ENCODE measurements at places on chromosomes 11 and 22.

- no peak for DNase-seq
Observed at GRCh38 chr11:65353900-65354264, 669 bp upstream of the TIGD3 start.

DNA sequence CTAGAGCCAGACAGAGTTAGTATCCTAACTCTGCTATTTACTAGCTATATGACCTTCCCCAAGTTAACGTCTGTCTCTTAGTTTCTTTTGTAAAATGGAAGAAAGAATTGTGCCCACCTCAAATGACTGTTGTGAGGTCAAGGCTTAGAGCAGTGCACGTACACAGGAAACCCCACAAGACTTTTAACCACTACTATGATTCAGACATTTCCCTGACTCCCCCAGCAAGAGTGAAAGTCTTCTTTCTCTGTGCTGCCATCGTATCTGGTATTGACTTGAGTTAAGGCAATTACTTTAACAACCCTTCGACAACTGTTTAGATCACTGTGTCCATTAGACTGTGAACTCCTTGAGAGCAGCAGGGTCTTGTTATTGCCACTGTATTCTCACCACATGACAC is 2.6 kb upstream of the OR52W1 start:
- DNase-seq = no peak

DNA sequence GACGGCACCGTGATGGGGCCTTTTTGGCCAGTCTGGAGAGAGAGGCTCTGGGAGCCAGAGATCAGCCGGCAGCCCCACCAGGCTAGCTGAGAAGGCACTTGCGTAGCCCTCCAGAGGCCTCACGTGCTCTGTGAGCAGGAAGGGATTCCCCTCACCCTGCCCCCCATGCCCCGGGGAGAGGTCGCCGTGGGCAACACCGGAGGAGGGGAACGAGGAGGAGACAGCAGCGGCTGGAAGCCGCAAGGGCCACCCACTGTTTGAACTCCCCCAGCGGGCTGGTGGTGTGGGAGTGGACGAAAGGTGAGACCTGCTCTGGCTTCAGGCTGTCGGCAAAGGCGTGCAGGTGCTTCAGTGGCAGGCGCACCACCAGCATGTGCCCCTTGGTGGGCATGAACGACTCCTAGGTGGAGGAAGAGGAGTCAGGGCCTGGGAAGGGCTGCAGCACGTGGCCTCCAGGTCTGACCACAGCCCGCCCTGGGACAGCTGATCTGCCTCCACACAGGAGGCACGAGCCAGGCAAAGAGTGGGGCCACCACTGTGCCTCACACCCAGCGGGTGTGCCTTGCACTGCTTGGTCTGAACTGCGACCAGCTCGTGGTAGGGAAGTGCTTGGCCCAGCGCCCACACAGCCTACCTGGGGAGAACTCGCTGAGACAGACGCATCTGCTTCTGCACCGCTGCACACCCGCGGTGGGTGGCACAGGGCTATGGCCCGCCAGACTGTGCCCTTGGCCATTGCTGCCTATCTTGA is 99.9 kb downstream of the MED15 start:
- no peak for DNase-seq

GRCh38 chr11:100639140-100639539 is 47.9 kb upstream of the ARHGAP42 start:
- DNase-seq = peak; percentile 71

DNA sequence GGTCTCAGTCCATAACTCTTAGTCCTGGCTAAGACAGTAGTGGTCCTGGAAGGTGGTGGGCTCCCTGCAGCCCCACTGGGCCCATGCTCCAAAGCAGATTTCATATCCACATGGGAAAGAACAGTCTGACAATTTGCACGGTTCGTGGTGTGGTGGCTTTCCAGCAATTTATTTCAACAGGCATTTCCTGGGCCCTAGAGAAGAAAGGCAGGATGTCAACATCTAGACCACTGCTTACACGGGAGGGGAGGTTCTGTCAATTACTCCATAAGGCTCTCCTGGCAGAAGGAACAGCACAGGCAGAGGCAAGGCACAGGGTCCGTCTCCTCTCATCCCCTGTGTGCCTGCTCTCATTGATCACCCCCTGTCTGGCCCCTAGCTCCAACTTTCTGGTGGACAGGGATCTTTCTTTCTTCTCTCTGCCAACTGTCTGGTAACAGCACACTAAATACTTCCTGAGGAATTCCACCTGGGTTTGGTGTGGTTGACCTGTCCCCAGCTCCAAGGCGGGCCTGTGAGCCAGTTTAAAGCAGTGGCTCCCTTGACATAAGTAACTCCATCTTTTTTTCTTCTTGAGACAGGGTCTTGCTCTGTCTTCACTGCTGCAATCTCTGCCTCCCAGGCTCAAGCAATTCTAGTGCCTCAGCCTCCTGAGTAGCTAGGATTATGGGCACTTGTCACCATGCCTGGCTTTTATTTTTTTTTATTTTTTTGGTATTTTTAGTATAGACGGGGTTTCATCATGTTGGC is 5.1 kb upstream of the A4GALT start:
- no peak for DNase-seq

DNA sequence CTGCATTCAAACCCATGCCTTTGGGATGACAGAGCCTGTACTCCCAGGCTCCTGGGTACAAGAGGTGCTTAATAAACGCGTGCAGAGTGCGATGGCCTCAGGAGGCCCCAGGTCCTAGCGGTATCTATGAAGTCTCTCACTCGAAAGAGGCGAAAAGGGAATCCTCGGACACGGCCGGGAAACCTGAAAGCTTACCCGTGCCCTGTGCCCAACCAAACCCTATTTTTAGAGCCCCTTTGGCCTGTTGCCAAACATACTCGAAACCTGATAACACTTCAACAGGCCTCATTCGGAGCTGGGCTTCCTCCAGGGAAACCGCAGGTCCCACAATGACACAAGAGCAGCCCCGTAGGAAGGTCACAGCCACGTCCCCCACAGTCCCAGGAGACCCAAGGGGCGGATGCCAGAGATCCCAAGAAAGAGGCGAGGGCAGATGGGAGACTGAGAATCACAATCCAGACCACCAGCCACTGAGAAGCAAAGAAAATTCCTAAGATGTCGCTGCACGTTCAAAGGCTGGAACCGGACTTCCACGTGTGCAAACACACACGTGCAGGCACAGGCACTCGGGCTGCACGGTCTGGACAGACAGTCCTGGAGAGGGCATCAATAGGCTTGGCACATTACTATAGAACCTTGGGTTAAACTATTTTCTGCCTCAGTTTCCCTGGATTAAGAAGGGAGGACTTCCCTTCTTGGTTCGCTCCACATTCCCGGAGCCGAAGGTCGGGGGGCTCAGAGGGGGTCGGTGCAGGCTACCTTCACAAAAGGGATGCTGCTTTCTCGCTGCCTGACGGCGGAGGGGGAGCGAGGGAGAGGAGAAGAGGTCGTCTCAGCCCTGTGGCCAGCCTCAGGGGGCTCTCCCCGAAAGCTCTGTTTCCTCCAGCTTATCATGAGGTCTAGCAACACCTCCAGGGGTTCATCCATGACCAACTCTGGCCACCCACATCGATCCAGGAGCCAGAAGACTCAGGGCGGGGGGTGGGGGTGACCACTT is 8.2 kb downstream of the PDGFB start:
- DNase-seq = no peak

GRCh38 chr11:133913761-133914160 is 43.0 kb downstream of the IGSF9B start:
- DNase-seq = no peak

Measured in putamen (tissue), 1 donor.